Fibroblast of skin of scalp (primary cell): ENCODE measurements at places on chromosomes 12 and 14.

DNA sequence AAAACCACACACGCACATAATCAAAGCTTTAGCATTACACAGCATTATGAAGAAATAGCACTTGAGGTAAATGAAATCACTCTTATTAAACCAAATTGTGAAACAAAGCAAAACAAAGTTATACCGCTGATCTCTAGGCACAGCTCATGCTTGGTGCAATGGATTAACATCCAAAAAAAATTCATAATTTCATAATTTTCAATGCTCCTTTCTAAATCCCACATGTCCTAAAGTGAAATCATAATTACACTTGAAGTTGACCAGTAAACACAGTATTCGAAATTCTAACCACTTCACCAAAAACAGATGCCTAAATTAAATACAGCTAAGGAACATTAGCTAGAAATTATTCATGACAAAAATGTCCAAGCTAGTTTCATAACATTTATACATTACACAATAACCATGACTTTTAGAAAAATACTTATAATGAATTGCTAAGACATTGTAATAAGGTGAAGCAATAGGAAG is 1.5 kb downstream of the MLH3 start:
- no peak for DNase-seq

- DNase-seq: no peak
These were observed 927 bp downstream of the ABCB9 start for GRCh38 chr12:122965321-122965751.

DNA sequence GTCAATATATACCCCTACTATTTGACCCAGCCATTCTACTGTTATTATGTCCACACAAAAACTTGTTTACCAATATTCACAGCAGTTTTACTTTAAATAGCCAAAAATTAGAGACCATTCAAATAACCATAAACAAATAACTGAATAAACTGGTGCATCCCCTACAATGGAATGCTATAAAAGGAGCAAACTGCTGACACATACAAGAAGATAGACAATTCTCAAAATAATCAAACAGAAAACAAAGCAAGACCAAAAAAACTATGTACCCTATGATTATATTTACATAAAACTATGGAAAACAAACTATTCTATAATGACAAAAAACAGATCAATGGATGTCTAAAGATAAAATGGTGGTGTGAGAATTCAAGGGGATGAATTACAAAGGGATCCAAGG is 54.4 kb downstream of the RALGAPA1 start:
- no peak for DNase-seq

DNA sequence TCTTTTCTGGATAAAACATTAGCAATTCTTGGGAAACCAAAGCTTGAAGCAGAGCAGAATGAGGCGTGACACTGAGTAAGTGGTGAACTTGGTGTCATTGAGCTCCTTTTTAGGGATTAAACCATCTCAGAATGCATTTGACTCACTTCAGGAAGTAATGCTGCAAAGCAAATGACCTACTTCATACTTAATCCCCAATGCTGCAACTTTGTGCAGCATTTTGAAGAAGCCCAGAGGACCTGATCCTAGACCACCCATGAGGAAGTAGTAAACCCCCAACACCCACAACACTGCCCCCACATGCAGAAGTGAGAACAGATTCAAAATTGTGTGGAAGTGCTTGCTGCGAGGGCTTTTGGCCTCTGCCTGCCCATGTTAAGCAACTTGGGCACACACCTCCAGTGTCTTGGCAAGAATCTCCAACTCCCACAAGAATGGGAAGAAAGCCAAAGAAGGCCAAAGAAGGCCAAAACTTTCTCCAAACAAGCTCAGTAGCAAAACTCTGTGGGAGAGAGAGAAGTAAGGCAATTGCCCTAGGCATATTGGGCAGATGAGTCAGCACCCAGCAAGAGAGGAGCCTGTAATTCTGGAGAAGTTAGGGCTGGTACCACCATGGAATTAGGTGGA is 69.2 kb upstream of the ETV6 start:
- peak; percentile 93 for DNase-seq

GRCh38 chr14:51879170-51879569 is 18.8 kb downstream of the GNG2 start:
- no peak for DNase-seq

DNA sequence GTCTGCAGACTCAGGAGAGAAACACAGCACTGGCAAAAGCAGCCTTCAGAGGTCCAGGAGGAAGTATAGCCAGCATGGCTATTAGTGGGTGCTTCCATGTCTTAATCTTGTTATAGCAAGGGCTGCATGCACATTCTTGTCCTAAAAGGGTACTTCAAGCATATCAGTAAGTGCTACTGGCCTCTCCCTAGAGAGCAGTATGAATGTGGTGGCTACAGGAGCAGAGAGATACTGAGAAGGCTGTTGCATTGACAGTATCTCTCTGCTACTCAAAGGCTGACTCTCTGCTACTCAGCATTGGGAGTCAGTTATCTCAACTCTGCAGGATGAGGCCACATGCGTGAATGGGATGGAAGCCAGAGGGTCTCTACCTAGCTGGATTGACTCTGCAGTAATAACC is 2.0 kb downstream of the GARIN6 start:
- DNase-seq: no peak

DNA sequence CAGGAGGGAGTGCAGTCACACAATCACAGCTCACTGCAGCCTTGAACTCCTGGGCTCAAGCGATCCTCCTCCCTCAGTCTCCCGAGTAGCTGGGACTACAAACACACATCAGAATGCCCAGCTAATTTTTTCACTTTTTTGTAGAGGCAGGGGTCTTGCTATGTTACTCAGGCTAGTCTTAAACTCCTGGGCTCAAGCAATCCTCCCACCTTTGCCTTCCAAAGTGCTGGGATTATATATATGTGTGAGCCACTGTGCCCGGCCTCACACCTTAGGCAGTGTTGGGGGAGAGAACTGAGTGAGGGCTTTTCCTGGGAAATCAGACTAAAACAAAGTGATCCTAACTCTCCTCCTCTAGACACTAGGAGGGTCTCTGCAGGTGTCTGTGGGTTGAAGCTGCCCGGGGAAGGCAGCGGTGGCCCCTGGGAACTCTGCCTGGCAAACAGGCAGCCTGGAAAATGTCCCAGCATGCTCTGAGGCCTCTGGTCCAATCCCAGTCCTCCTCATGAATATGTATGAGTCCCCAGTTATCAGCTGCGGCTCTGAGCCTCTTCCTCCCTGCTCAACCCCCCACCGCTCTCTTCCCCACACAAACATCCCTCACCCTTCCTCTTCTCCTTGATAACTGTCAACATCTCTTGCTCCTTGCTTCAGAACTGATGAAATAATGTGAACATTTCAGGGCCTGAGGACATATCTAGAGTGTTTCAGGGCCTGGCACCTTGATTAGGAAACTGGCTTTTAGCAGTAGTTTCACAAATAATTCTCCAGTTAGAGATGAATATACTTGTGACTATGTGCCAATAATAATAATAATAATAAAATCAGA is 7.9 kb upstream of the NAA25 start:
- DNase-seq: peak; percentile 76

- DNase-seq: no peak
These were observed 27.8 kb downstream of the MUCL1 start for GRCh38 chr12:54882079-54882478.

DNA sequence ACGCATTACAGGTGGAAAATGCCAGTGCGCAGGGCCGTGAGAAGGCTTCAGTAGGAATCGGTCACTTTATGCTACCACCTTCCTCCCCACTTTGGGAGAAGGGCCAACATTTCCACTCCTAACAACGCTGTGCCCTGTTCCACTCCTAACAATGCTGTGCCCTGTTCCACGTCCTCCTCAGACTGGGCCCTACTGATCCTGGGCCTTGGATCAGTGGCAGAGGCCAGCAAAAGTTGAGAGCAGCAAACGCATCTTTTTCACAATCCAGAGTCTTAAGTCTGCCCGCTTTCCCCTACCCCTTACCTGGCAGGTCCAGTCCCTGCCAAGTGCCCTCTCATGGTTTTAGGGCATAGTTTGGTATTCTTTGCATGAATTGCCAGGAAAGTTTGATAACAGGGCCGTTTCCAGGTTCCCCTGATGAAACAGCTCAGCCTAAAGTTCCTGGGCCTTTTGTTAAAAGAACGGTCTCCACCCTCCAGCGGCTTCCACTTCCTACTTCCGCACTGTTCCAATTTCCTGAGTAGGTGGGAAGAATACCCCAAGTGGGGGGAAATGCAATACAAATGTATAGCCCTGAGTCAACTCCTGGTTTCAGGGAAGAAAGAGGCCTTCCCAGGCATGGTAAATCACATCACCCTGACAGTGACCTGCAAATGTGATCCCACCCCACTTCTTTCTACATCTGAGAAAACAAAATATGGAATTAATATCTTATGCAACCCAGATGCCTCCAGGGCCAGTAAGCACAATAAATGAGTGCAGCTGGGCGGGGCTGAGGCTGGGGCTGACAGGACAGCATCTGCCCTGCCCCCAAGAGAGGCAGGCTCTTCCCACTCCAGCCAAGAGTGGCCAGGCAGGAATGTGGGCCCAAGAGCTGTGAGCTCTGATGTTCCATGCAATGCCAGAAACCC is 15.0 kb downstream of the KCTD10 start:
- peak; percentile 99 for DNase-seq

DNA sequence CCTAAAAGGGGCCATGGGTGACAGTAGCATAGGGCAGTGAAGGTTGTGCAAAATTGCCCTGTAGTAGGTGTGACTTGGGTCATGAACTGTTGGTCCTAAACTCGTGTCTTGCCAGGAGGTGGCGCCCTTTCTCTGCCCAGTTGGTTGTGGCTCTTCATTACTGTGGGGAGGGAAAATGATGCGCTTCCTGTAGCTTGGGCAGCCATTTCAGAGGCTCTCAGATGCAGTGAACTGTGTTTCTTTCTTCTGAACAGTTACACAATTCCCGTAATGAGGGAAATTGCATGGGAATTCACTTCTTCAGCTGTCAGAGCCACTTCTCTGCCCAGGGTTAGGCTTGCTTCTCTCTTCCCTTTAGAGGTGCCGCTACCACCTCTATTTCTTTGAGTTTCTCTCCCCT is 148.1 kb upstream of the NRXN3 start:
- peak; percentile 45 for DNase-seq

GRCh38 chr12:20415641-20416040 is 47.3 kb downstream of the PDE3A start:
- no peak for DNase-seq

DNA sequence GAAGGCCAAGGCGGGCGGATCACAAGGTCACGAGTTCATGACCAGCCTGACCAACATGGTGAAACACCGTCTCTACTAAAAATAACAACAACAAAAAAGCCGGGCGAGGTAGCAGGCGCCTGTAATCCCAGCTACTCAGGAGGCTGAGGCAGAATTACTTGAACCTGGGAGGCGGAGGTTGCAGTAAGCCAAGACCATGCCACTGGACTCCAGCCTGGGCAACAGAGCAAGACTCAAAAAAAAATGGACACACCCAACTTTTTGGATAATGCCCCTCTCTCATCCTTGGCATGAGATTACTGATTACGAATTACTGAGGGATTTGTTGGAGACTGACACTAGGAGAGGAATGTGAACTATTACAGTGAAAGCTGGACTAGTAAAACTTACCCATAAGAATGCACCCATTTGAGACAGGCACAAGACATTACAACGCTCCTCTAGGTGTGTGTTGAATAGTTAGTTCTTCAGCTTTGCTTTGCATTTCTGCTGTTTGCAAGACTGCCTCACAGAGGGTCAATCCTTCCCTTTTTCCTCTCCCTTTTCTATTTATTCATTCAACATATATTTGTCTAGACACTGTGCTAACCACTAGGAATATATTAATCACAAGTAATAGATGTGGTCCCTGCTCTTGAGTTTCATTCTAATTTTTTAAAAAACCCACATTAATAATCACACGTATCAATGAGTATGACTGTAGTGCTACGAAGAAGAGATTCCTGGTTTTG is 46.0 kb upstream of the OR5AU1 start:
- no peak for DNase-seq

DNA sequence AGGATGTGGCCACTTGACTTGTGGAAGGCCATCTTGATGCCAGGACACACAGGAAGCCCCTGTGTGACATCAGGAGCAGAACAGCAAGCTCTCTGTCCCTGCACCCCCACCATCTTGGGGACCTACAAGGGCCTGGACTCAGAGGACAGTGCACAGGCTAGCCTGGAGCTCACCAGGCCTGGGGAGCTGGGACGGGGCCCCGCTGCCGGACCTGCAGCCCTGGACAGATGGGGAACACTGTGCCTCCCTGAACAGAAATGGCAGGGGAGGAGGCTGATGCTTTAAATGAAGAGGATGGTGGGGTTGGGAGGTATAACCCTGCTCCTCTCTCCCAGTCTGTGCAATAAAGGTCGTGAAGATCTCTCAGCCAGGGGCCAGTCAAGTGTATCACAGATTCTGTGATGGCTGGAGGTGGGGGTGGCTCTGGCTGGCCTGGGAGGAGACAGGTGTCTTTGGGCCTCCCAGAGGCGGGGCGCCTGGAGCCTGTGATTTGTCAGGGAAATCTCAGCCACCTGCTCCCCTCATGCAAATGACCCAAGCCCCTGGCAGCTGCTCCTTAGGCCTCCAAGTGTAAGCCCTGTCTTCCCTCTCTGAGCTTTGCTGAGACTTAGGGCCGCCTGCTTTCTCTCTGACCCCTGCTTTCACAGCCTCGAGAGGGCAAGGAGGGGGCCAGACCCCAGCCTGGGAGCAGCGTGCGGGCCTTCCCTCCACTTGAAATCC is 1.1 kb upstream of the GNB3 start:
- no peak for DNase-seq

GRCh38 chr12:107903341-107904061 is 129.0 kb downstream of the ASCL4 start:
- no peak for DNase-seq

DNA sequence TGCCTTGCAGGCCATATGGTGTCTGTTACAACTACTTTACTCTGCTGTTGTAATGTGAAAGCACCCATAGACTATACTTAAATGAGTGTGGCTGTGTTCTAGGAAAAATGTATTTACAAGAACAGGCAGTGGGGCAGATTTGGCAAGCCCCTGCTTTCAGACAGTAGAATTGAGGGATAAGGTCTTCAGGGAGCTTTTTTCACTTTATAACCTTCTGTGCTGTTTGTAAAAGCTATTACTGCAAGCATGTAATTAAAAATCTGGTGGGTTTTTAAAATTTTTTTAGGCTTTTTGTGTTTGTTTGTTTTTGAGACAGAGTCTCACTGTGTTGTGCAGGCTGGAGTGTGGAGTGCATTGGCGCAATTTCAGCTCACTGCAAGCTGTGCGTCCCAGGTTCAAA is 73.9 kb downstream of the VEZT start:
- no peak for DNase-seq

DNA sequence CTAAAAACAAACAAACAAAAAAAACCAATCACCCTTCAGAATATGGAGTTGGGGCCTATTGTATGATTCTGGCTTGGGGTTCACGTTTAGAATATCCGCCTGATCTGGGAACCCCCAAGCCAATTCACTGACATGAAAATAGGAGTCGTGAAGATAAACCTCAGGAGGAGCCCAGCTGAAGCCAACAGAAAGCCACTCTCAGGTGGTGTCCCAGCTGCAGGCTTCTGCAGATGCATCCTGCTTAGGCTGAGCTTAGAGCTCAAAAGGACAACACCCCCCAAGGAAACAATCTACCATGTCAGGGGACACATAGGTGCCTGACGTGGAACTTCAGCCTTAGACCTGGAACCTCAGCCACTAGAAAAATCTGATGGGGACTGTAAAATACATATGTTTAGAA is 51.9 kb downstream of the SYNE3 start:
- no peak for DNase-seq

GRCh38 chr14:20428010-20428365 is 8.0 kb downstream of the KLHL33 start:
- DNase-seq: no peak
